ENCODE measurements at places on chromosomes 4 and X. TPM values are rescaled to one million over a fixed set of nuclear protein-coding genes. Genes with fewer than 3 reads are reported as not detected.

PAGE1 gene
- not detected for total RNA-seq

ZNF827 gene
- total RNA-seq = 100 TPM

NAP1L2 gene
- total RNA-seq = 1.1 TPM

ANTXR2 gene
- total RNA-seq = 63.2 TPM

NEUROG2 gene
- total RNA-seq = not detected

GPC4 gene
- total RNA-seq = 44.8 TPM

GAGE1 gene
- not detected for total RNA-seq

CNKSR2 gene
- total RNA-seq = 11.2 TPM

ADGRG2 gene
- 1.0 TPM for total RNA-seq

SOD3 gene
- total RNA-seq = 5.8 TPM

CENPVL1 gene
- 0.31 TPM for total RNA-seq

CFI gene
- 485 TPM for total RNA-seq

PRKX gene
- 59.3 TPM for total RNA-seq

GLRA2 gene
- total RNA-seq = not detected

SLC49A3 gene
- total RNA-seq = 10.5 TPM

MAP7D2 gene
- total RNA-seq = 1.3 TPM

RRAGB gene
- 26.9 TPM for total RNA-seq

PPP4R3C gene
- not detected for total RNA-seq

AKAP4 gene
- not detected for total RNA-seq

FAM184B gene
- total RNA-seq = not detected

CLCN4 gene
- 5.7 TPM for total RNA-seq

ARSJ gene
- 3.1 TPM for total RNA-seq

HSFX3 gene
- not detected for total RNA-seq

NCAPG gene
- total RNA-seq = 13.6 TPM

SPIN2A gene
- 5.3 TPM for total RNA-seq

SMIM10L2A gene
- 7.8 TPM for total RNA-seq

Data from mesothelial cell of epicardium (in vitro differentiated cells).